Amniotic stem cell (primary cell): ENCODE measurements at places on chromosomes 2 and 18.

DNA sequence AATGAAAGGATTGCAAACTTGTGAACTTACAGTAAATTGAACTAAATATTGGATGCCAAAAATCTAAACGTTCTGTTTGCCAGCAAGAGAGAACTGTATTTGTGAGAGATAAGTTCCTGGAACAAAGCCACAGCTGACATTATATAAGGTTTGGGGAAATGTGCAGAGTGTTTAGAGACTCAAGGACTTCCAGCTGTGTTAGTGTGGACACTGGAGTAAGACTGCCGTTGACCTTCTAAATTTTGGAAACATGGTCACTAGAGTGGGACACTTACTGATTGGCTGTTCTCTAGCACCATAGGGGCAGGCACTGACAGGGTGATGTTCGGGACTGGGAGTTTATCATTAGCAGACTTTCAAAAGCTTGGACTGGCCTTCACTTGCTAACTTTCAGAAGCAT is 40.5 kb downstream of the SCN9A start:
- no peak for DNase-seq

- no peak for DNase-seq
These were observed 127.4 kb upstream of the SLC8A1 start for GRCh38 chr2:40579247-40579646.

- no peak for DNase-seq
These were observed 1635.9 kb upstream of the LRRTM1 start for GRCh38 chr2:81940266-81940955.

DNA sequence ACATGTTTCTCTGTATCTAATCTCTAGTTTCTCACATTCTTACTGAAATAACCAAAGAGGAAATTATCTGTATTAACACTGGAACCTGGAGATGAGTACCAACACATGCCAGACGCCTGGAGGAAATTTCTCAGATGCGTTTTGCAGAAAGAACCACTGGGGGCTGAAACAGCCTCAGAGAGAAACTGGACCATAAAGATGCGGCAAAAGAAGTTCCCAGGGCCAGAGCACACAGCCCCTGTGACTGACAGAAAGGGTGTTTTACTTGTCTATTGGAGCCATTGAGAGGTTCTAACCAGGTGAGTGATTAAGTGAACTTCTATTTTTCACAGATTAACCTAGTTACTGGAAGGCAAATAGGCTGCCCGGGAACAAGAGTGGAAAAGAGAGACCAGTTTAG is 103.9 kb downstream of the EVA1A start:
- no peak for DNase-seq

- DNase-seq, result no peak
These were observed 23.4 kb upstream of the CREG2 start for GRCh38 chr2:101410746-101411145.

GRCh38 chr2:14313341-14313740 is 319.2 kb upstream of the LRATD1 start:
- DNase-seq, result no peak

GRCh38 chr2:12087671-12088380 is 341.4 kb downstream of the LPIN1 start:
- peak; percentile 74 for DNase-seq

DNA sequence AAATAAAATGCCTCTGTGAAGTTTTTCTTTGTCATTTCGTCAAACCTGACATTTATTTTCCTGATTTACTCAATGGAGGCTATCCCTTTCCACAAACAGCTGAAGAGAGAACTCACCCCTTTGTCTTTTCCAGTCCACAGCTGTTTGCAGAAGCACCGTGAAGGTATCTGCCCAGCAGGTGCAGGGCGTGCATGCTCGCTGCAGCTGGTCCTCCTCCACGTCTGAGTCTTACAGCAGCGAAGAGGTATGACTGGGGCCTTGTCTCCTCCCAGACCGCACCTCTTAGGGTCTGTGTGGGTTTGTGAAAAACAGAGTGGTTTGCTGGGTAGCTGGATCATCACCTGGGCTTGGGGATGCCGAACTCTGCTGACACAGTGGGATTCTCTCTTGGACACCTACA is 9.7 kb downstream of the SPP2 start:
- DNase-seq, result no peak

DNA sequence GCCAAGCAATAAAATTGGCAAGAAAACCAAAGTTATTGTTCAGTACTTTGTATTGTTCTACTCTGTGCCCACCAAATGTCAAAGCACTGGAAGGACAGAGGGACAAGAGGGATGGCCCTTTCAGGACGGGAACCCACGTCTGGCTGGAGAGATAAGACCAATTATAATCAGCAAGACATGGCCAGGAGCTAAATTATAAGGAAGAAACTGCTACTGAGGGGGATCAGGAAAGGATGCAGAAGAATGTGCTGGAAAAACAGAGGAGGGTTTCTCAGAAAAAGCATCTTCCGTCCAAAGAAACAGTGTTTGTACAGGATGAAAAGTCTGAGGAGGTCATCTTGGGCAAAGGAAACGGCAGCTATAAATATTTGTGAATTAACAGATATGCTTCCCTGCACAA is 46.4 kb upstream of the NARS1 start:
- DNase-seq, result no peak

DNA sequence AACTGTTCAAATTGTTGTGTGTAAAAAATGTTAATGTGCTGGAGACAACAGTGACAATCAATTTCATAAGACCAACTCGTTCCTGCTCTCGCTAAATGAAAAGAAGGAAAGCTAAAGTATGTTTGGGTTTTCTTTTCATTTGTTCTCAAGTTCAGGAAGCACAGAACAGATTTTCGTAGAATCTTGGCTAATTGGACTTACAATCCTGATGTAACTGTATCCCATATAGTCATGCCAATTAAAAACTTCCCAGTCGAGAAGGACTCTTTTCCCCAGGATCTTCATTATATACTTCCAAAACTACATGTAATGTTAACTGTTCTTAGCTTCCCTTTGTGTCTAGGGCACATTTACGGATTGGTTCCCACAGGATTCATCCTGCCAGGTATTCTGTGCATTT is 135.4 kb upstream of the ITGB6 start:
- DNase-seq, result no peak

GRCh38 chr2:24721470-24721869 is 71.7 kb downstream of the PTRHD1 start:
- DNase-seq, result peak; percentile 59

GRCh38 chr2:19695706-19696105 is 206.1 kb downstream of the TTC32 start:
- DNase-seq, result no peak

GRCh38 chr2:193326296-193326695 is 1131.6 kb upstream of the TMEFF2 start:
- no peak for DNase-seq

- no peak for DNase-seq
These were observed 45.3 kb upstream of the TANC1 start for GRCh38 chr2:158923180-158923594.

DNA sequence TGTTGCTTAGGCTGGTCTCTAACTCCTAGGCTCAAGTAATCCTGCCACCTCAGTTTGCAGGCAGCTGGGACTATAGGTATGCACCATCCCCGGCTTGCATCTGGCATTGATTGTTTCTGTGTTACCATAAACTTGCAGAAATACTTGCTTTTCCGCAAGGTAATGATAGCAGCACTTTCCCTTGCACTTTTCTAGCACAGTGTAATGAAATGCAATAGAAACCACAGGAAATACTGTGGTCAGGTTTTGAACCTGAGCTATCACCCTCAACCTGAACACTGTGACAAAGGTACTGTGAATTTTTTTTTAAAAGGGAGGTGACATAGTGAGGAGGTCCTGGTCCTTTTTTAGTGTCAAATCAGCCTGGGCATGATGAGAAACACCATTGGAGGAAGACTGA is 38.3 kb downstream of the DHRS9 start:
- DNase-seq, result no peak

DNA sequence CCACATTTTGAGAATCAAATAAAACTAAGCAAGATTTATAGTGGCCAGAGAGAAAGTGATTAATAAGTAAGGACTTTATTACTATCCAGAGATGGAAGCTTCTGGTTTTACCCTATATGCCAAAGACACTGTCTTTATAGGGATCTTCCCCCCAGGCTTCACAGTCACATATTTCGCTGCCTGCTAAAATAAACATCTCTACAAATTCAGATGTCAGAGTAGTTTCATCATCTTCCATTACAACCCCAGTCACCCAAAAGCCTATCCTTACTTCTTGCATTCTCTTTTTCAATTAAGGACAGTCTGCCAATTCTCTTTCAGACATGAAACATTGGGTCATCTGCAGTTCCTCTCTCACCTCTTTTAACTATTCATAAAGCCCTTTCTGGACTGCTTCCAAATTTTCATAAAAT is 28.3 kb downstream of the CREB1 start:
- peak; percentile 38 for DNase-seq

- no peak for DNase-seq
These were observed 127.4 kb downstream of the ARHGEF4 start for GRCh38 chr2:130963849-130964793.

- no peak for DNase-seq
These were observed 14.1 kb downstream of the SP110 start for GRCh38 chr2:230205721-230206120.

DNA sequence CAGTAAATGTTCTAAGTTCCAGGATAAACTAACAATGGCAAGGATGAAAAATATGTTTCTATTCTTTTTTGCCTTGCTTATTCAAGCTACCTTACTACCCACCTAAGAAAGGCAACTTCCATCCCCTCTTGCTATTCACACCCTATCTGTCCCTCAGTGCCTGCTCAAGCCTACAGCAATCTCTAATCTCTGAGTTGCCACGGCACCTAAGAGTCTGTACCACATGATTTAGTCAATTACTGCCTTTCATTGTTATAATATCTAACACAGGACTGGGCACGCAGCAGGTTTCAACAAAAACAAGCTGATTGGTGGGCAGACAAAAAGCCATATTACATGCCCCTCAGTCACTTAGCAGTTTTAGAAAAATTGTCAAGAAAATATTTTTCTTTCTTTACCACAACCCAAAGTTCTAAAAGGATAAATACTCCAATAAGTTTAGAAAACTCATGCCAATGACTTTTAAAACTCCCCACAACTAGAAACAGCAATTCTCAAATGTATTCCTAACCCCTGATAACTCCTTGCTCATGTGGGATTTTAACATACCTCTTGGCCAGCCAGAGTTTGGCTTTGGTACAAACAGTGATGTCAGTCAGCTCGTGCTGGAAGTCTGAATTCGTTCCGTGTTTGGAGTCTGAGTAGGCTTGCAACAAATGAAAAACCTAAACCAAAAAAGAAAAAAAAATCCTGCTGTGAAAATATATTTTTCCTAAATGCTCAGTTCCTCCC is 117.3 kb upstream of the ZFP36L2 start:
- peak; percentile 68 for DNase-seq

- no peak for DNase-seq
These were observed 492.3 kb upstream of the ZEB2 start for GRCh38 chr2:145012214-145012670.

GRCh38 chr2:201568217-201568820 is 75.0 kb downstream of the TMEM237 start:
- DNase-seq, result no peak

GRCh38 chr2:169131587-169132512 is 62.5 kb downstream of the DHRS9 start:
- no peak for DNase-seq

DNA sequence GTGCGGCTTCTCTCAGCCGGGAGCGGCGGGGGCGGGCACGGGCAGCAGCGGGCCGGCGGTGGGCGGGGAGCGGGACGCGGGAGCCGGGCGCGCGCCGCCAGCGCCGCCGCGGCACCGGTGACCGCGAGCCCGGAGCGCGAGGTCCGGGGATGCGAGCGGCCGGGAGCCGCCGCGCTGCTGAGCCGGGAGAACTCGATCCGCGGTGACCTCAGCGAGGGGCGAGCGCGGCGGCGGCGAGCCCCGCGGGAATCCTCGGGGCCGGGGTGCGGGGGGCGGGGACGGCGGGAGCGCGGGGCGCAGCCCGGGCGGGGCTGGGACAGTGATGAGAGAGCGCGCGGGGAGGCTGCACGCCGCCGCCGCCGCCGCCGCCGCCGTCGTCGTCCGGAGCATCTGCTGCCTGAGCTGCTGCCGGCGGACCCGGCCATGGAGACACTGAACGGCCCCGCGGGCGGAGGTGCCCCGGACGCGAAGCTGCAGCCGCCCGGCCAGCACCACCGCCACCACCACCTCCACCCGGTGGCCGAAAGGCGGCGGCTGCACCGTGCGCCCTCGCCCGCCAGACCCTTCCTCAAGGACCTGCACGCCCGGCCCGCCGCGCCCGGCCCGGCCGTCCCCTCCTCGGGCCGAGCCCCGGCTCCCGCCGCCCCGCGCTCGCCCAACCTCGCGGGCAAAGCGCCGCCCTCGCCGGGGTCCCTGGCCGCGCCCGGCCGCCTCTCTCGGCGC is at the start of gene MTCL1:
TSS of gene MTCL1 (plus strand) at position 319 of the 723 bp plus-strand sequence. CDS start at position 424, 105 bp downstream.
- DNase-seq, result no peak

GRCh38 chr2:182316950-182317349 is 109.9 kb downstream of the PDE1A start:
- DNase-seq, result no peak

DNA sequence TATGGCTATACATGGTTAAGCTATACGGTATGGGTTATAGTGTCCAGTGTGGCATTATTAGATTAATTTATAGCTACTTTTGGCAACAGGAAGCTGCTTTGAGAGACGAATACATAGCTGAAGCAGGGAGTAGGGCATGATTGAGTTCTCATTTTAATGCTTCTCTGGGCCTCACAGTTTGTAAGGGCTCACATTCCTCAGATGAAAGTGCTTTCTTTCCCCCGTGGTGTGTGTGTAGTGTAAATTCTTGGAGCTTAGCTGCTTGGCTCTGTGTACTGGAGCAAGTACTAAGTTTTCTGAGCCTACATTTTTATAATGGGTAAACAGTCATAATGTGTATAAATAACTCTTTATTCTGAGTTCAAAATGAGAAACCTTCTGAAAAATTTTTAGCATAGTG is 173.7 kb downstream of the PTPRM start:
- no peak for DNase-seq

DNA sequence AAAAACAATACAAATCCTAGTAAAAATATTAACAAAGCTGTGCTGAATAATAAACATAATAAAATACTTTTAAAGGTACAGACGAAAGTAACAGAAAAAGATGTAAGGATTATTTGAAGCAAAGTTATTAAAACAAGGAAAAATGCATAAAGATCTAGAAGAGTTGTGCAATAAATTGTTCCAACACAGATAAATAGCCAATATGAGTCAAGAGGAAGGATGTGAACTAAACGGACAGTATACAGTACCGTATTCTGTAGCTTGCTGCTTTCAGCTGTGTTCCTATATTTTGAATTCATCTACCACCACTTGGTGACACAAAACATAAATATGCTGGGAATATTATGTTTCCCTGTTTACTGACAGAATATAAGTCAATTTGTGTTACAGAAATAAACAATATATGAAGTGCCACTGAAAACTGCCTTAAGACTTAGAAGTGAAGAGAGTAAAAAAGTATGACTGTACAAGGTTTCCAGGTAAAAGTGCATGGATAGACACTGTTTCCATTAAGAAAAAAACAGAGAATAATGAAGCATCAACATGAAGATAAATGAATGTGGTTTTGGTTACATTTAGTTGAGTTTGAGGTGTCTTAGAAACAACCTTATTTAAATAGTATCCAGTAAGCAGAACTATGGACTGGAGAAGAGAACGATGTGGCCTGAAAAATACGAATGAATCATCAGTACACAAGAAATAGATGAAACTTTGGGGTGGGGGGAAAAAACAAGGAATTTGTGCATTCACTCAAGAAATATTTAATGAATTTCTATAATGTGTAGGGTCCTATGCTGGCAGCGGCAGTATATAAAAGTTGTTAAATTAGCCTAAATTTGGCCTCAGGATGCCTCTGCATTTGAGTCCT is 13.1 kb downstream of the PPP3R1 start:
- no peak for DNase-seq

- DNase-seq, result no peak
These were observed 295.1 kb upstream of the REV1 start for GRCh38 chr2:99784946-99785345.
